CD8-positive, alpha-beta memory T cell (primary cell): ENCODE measurements at places on chromosomes 4 and X.
A peak's percentile ranks its signal among the peaks of the same experiment; 100 is the strongest.

DNA sequence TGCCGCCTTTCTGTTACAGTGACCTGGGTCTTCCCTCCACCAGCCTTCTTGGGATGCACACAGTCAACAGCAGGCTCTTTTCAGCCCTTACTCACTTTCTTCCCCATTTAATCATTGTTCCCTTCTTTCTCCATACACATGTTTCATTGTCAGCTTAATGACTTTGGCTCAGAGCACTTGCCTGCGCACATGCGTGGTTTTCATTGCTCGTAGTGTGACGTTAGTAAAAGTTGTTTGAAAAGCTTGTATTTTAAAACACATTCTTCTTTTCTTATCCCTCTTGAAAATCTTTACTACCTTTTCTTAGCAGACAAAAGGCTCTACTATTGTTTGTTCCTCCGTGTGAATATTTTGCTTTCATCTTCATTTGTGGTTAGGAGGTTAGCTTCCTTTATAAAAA, 19.7 kb upstream of the SCOC start:
- DNase-seq: no peak

GRCh38 chr4:80189956-80190677, 7.2 kb upstream of the PRDM8 start:
- DNase-seq: no peak

DNA sequence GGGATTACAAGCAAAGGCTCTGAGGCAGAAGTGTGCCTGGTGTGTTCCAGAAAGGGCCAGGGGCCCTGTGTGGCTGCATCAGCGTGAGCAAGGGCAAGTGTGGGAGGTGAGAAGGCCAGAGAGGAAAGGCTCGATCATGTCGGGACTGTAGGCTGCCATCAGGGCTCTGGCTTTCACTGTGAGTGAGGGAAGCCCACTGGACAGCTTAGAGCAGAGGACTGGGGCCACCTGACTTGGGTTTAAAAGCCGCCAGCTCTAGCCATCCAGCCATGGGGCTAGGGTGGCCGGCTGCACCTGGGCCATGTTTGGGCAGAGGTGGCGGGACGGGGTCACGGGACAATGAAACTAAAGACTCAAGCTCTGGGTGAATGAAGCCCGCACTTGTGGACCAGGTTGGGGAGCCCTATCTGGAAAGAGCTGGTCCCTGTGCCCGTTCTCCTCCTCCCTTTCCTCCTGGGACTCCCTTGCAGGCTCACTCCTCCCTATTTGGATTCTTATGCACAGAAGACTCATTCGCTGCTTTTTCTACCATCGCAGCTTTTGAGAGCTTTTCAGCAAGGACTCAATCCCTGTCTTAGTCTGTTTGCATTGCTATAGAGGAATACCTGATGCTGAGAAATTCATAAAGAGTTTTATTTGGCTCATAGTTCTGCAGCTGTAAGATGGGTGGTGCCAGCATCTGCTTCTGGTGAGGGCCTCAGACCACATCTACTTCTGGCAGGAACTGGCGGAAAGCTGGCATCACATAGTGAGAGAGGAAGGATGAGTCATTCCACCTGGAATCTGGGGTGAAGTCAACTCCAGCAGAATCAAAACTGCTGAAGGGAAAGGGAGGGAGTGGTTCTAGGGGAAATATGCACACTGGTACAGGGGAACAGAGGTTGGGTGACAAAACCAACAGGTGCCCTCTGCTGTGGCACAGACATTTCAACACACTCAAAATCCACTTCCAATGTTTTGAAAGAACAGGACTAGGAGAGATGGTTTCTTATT, 15.3 kb downstream of the CTAG1B start:
- no peak for DNase-seq

DNA sequence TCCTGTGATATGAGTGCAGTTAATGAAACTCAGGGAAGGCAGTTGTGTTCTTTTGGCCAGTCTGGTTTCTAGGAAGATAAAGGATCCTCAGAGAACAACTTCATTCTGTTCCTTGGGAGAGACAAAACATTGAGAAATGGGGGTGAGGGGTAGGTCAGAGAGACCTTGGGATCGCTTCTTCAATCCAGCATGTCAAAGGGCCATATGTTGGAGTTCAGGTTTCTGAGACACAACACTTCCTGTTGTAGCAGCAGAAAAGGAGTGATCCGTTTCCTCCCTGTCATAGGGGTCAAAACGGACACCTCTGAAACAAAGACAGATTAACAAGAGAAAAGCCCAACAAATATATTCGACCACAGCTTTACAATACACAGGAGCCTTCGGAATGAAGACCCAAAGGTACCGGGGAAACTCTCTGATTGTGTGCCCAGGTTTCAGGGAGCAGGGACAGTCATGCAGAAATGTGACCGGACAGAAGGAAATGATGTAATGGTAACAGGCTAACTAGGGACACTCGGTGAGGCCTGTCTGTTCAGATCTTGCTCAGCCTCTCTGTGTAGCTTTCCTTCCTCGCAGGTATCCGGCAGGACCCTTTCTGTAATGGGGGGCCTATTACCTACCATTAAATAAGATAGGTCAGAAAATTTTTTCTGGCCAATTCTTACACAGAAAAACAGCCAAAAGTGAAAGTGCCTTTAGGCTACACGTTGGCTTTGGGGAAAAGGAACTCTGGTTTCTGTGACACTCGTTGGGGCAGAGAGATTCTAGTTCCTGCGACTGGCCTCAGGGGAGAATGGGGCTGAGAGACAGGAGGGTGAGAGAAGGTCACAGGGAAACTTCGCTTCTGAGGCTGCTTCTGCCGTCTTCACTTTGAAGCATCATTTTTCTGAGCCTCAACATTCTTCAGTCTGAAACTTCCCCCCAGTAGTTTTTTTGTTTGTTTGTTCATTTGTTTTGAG, 103.3 kb upstream of the TLR3 start:
- no peak for DNase-seq

DNA sequence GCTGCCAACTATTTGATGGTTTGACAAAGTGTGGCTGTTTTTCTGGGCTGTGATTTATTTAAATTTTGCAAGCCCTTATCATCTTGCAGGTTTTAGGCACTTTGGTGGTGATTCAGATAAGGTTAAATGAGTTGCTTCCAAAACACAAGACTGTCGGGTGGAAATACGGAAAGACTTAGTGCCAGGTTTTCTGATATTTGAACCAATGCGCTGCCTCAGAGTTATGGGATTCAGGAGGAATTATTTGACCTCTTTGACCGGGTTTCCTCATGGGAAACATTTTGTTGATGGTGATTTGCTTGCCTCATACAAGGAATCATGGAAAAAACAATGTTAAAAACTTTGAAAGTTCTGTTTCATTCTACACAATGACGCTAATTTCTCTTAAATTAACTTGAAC, 136.1 kb upstream of the MAP9 start:
- DNase-seq: no peak

DNA sequence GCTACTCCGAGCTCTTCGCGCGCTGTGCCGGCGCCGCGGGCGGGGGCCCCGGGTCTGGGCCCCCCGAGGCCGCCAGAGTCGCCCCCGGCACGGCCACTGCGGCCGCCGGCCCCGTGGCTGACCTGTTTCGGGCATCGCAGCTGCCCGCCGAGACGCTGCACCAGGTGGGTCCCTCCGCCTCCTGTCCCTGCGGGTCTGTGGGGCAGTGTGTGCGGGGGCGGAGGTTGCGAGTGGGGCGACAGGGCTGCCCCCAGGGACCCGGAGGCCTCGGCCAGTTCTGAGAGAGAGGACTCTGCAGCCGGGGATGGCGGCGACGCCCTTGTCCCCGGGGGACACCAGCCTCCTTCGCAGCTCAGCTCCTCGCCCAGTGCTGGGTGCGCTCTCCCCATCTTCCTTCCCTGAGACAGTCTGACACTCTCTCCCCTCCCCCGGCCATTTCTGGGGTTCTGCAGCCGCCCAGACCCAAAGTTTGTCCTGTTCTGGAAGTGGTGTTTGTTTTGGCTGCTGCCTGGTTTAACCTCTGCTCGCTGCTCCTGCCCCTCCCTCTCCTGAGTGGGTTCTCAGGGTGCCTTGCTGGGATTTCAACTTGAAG, 609 bp downstream of the REPS2 start:
- DNase-seq: no peak

- DNase-seq: no peak
These were observed 33.6 kb upstream of the CCNG2 start for GRCh38 chr4:77123411-77123810.

- DNase-seq: peak; percentile 99
These were observed at the start of gene USO1 for GRCh38 chr4:75724066-75724866. Gene USO1, plus strand, starts transcription at chr4:75724577. Its CDS starts 243 bp downstream, at chr4:75724820.

DNA sequence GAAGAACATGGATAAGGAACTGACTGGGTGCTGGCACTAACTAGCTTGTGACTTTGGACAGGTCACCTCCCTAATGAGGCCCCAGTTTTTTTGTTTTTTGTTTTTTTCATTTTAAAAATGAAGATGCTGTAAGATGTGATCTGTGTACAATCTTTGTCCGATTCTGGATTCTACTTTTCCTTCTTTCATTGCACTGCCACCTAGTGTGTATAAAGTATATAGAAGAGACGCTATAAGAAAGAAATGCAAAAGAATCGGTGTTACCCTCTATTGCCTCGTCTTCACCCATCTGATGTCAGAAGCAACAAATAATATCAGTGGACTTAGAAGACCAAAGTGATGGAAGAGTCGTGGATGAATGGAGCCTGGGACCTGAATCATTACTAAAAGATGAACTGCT, 58.6 kb upstream of the P2RY10 start:
- no peak for DNase-seq

DNA sequence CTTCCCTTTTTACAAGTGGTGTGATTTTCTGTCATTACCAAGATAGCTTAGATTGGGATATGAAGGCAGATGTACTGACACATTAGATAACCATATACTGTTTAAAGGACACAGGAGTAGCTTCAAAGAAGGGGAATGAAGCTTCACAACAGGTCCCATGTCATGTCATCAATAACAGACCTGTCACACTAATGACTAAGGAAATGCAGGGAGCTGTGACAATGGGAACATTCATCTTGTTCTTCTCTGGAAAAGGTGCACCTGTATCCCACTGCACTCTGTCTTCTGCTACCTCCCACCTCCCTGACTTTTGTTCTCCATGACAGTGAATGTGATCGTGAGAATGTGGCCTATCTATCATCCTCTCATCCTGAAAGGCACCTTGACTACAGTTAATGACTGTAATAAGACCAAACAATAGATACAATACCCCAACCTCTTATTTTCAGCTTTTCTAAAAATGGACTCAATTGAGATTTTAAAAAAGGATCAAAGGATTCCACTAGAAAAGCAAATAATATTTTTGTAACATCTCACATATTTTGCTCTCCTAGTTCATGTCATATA, 472.5 kb downstream of the STPG2 start:
- no peak for DNase-seq

GRCh38 chr4:63717384-63717783, 691.9 kb downstream of the TECRL start:
- DNase-seq: no peak

DNA sequence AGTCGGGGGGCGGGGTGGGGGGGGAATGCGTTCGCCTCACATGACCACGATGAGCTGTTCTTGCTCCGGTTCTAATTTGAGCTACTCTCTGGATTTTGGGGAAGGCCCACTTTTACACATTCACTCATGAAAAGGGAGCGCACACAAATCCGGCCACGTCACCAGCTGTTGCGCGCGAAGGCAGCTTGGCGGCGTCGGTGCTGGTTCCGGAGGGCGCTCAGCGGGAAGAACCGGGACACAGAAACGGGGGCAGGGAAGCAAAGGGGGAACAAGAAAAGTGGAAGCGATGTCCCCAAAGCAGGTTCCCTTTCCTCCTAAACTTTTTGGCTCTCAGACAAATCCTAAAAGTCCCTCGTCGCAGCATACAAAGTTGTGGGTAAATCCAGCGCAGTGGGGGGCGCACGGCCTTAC, 605 bp downstream of the ANXA5 start:
- DNase-seq: peak; percentile 65

DNA sequence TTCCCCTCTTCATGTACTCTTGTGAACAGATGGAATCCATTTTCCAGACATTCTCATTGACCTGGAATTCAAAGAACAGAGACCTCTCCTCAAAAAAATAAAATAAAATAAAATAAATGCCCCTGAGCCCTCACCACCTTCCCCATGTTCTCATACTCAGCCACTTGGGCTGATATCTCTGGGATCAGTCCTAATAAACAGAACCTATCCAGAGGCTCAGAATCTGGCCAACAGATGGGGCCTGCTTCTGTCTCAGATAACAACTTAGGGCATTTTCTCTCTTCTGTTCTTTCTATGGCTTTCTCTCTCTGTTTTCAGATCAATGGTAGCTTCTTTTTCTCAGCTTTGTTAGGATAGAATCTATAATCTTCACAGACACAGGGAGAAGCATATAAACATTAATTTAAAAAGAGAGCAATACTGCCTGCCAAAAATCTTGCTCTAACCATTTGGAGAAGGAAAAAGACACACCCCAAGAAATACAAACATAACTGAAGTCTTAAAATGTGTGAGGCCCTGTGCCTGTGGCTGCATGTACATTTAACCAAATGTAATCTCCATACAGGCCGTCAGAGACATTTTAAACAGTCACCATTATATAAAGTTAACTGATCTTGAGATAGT, 907.1 kb downstream of the FAT4 start:
- DNase-seq: no peak

DNA sequence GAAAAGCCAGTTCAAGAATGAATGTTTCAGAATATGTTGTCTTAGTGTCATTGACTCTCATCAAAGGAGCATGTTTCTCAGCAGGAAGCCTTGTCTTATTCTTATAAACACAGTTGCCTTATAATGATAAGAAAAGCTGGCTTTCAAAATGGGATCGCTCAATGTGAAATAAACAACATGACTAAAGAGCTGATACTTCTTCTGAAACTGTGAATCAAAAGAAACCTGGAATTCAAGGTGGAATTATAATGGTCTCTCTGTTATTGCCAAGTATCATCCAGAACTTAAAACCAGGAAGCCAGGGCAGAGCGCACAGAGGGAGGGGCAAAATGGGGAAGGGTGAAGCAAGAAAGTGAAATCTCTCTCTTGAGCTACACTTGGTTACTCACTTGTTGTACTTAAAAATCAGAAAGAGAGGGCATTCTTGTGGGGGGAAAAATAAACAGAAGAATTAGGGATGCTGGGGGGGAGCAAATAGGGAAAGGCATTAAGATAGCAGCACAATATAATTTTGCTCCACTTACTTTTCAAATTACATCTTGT, 270.0 kb downstream of the MAPK10 start:
- DNase-seq: no peak

DNA sequence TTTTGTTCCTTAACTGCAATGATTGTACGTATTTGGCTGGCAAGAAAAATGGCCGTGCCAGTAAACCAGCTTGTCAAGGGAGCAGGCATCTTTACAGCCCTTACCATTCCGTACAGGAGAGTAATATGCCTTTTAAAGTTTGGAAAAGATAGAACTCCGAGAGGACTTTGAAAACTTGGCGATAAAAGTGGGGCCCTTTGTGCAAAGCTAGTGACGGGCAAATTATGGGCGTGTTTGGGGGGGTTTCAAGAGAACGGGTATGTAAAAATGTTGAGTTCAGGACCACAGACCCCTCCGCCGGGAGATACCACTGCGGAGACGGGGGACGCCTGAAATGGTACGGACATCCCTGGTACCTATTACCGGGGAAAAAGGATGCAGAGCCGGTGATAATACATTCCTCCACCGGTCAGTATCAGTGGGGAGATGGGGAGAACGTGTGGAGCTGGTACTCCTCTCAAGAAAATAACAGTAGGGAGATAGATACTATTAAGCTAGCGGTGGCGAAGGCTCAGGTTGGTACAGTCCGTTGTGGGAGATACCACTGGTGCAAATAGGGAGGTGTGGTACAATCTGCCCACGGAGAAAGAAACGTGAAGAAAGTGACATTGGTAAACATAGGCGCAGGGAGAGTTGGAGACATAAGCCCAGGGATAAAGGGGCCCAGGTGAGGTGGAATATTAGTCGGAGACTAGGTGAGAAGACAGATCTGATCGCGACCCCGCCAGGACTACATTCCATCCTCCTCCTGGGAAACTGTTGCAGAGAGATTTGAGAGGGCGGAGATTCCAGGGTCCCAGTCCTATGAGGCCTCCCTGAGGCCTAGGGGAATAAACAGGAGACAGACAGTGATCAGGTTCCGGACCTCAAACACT, 14.5 kb downstream of the SPACA5 start:
- DNase-seq: peak; percentile 80
